ENCODE measurements at places on chromosomes 2 and 18.

GRCh38 chr18:12053289-12053688 lies 40.4 kb upstream of the ANKRD62 start:
- ATAC-seq: no peak

- no peak for ATAC-seq
Measured at GRCh38 chr18:80200171-80200931, 47.0 kb downstream of the PARD6G start.

DNA sequence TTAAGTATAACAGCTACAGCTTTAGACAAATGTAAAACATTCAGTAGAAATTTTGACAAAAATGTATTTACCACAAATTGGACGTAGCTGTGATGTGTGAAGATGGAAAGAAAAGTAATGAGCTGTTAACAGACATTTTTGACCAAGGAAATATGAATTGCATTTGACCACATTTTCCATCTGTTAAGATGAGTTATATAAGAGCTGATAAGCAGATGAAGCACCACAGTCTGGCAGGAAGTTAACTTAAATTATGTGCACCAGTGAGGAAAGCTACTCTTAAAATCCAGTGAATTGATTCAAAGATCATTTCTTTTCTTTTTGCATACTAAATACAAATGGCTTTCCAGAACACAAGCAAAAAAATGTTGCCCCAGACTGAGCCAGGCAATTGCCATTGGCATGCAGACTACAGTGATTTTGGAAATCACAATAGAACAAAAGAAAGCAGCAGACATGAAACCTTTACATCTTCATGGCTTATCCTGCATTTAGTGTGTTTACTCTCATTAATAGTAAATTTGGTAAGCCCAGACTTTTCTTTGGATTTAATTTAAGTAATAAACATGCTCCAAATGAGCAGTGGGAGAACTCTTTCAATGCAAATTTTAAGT lies 493.7 kb downstream of the TMX3 start:
- no peak for ATAC-seq

DNA sequence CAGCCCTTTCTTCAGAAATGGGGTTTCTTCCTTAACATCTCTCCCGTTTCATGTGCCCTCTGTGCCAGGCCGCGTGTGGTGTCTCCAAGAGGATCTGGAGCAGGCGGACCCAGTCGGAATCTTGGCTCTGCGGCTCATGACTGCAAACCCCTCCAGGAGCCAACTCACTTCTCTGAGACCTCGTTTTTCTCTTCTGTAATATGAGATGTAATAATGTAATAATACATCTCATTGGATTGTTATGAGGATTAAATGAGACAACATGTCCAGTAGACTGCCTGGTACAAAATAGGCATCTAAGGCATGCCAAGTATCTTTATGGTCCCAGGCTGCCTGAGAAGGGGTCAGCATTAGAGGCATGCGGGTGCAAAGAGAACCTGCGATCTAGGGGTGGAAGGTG lies 221.3 kb upstream of the REV1 start:
- peak; percentile 7 for ATAC-seq

GRCh38 chr18:31634331-31634713 lies 42.6 kb downstream of the TTR start:
- no peak for ATAC-seq

DNA sequence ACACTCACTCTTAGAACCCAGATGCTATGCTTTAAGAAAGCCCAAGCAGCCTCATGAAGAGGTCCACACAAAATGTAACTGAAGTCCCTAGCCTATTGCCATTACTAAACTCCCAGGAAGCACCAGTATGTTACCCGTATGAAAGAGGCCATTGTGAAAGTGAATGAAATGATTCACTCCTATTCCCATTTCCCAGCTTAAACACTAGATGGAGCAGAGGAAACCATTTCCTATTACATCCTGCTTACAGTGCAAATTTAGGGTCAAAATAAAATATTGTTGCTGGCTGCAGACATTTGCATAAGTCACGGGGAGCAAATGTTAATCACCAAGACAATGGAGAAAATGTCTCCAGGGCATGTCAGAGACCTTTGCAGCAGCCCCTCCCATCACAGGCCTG lies 989.7 kb upstream of the CRIM1 start:
- no peak for ATAC-seq

DNA sequence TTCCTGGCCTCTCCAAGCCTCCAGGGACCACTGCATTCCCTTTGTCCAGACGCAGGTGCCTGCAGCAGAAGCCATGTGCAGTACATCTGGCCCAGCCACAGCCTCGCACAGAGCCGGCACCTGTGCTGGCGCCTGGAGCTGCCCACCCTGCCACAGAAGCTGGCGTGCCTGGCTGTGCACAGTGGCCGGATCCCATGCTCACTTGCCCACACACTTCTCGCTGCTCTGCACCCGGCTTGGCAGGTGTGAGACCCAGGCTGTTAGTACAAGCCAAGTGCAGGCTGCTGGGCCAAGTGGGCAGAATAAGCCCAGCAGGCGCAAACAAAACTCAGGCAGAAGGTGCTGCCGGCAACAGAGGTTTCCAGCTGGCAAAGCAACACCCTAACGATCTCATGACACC lies 124.5 kb upstream of the CCDC150 start:
- no peak for ATAC-seq

DNA sequence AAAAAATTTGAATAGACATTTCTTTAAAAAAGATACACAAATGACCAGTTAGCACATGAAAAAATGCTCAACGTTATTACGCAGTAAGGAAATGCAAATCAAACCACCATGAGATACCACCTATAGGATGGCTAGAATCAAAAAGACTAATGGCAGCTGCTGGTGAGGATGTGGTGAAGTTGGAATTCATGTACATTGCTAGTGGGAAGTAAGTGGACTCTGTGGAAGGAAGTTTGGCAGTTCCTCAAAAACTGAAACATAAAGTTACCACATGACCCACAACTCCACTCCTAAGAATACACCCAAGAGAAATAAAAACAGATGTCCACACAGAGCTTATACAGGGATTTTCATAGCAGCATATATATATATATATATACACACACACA lies 51.2 kb downstream of the MBP start:
- ATAC-seq: no peak

GRCh38 chr2:174916270-174916930 lies 88.8 kb downstream of the CHN1 start:
- ATAC-seq: no peak

- ATAC-seq: no peak
Measured at GRCh38 chr18:36284671-36285295, 12.7 kb upstream of the FHOD3 start.

DNA sequence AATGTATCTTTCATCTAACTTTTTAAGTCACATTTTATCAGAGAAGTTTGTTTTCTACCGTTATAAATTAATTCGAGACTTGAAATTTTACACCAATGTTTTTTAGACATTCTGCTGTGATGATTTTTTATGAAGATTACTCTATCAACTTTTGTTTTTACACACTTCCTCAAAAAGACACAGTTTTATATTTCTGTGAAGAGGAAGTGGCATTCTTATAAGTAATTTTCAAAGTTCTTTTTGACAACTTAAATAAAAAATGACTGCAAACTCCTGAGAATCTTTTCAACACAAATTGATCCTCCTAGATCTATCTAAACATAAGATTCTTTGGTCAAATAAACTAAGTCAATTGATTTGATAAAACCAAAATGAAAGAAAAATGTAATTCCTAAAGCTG lies 13.7 kb downstream of the ANKRD44 start:
- no peak for ATAC-seq

GRCh38 chr18:7021994-7022840 lies 95.4 kb downstream of the LAMA1 start:
- no peak for ATAC-seq

DNA sequence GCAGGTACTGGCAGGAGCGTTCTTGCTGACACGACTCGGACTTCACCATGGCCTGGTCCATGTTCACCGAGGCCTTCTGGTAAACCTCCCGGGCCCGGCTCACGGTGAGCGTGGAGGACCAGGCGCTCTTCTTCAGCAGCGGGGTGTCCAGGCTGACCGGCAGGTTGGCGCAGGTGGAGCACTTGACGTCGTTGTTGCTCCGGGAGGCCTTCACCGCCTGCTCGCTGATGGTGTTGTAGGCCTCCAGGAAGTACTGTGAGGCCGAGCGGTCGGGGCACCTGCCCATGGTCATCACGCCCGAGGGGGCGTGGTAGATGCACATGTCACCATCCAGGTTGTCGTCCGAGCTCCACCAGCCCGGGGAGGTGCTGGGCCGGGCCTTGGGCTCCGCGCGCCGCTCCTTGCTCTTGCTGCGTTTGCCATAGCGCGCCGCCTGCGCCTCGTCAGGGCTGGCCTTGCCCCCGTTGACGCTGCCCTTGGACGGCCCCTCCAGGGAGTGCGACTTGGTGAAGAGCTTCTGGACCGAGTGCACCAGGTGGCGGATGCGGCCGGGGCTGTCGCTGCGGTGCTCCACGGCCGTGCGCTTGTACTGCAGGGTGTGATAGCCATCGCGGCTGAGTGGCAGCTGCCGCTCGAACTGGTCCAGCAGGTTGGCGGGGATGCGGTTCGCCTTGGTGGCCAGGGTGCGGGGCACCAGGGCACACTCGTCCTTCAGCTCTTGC lies 429.3 kb downstream of the TGIF1 start:
- no peak for ATAC-seq

- ATAC-seq: no peak
Measured at GRCh38 chr2:124437811-124438210, 412.7 kb downstream of the CNTNAP5 start.

GRCh38 chr2:110866466-110866865 lies 134.1 kb downstream of the ACOXL start:
- ATAC-seq: no peak

DNA sequence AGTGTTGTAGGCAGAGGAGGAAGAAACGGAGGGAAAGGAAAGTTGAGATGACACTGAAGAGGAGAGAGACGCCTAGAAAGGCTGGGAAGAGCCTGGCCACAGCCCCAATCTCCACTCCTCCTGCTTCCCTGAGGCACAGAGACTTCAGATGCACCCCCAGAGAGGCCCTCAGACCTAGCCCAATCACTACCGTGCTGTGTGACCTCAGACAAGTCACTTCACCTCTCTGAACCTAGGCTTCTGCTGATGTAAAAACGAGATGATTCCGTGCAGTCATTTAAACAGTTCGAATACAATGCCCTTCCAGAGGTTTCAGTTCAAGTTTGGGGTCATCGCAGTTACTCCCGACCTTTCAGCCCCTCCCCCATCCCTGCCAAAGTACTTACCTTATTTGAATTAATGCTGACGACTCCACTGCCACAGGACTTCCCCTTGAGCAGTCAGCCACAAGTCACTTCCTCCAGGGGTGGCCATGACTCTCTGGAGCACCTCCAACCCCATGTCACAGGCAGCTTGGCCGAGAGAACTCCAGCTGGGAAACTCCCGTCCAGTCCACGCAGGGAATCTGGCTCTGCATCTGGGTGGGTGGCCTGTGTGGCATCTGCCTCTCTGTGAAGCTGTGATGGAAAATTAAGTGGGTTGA lies 105.2 kb upstream of the ID2 start:
- no peak for ATAC-seq

- ATAC-seq: no peak
Measured at GRCh38 chr18:11887328-11888128, 20.6 kb downstream of the MPPE1 start.

GRCh38 chr18:63213331-63213900 lies 106.2 kb downstream of the BCL2 start:
- no peak for ATAC-seq

DNA sequence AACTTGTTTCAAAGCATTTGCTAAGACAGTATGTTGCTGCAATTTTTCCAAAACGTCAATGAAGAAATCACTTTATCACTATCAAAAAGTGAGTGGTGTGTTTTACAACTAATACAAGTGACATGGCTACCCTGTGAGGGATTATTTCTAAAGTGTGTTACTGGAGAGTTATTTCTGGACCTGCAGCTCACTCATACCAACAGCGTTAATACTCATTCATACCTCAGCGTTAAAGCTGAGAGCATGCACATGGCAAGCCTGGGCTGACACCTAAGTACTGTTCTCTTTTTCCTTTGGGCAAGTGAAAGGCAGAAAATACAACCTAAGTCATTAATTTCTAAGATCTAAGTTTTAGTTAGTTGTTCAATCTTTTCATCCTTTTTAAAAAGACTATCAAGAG lies 13.0 kb upstream of the MRPL19 start:
- ATAC-seq: no peak

DNA sequence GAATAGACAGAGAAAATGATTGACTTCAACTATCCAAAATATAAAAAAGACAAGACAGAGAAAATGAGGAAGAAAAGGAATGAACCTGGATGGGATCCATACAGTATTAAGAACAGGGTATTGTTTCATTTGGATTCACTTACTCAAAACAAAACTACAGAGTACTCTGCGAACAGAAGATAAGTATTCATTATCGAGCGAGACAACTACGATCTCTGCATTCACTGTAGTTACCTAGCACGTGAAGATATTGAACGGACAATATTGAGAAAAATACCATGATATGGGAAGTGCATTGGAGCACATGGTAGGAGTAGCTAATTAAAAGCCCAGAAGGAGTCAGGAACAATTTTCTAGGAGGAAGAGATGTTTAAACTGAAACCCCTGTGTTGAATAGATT lies 1.0 kb upstream of the ORC2 start:
- ATAC-seq: no peak

GRCh38 chr18:59353079-59353680 lies 5.9 kb downstream of the LMAN1 start:
- ATAC-seq: no peak

- ATAC-seq: no peak
Measured at GRCh38 chr2:11156396-11157075, 1.3 kb downstream of the SLC66A3 start.

- no peak for ATAC-seq
Measured at GRCh38 chr2:46909771-46910419, 5.7 kb downstream of the MCFD2 start.

DNA sequence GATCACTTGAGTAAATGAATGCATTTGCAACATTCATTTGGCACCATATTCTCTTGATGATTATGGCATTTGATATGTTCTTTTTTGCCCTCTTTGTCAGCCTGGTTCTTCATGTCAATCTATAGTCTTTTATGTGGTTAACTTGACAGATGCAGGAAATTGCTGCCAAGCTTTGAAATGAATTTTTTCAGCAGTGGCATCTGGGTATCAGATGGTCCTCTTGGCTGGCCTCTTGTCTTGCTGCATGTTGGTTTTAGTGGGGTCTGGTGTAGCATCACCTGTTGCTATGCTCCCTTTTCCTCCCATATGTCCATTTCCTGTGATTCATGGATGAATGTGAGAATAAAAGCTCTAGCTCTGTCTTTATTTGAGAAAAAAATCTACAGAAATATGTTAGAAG lies 119.9 kb downstream of the DPP4 start:
- ATAC-seq: no peak

DNA sequence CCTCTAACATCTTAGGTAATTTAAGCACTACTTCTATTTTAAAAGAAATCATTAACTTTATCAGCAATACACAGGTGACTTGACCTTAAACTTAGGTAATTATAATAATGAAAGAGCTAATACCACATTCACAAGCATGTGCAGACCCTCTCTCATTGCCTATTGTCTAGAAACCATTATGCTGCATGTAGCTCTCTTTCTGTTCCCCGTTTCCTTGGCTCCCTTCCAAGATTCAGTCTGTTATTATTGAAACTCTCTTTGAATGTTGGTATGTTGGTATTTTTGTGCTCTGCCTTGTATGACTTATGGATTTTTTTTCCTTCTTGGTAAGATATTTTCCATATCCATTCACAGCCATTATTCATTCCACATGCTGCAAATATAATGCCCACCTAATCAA lies 201.2 kb downstream of the CDCA7 start:
- no peak for ATAC-seq

GRCh38 chr18:47877892-47878291 lies 52.6 kb downstream of the SMAD2 start:
- ATAC-seq: no peak

Measured in gastroesophageal sphincter (tissue), 4 donors.